ENCODE measurements at places on chromosomes 11 and 22.

GRCh38 chr22:46869329-46869728 is 106.9 kb downstream of the TBC1D22A start:
- no peak for DNase-seq

DNA sequence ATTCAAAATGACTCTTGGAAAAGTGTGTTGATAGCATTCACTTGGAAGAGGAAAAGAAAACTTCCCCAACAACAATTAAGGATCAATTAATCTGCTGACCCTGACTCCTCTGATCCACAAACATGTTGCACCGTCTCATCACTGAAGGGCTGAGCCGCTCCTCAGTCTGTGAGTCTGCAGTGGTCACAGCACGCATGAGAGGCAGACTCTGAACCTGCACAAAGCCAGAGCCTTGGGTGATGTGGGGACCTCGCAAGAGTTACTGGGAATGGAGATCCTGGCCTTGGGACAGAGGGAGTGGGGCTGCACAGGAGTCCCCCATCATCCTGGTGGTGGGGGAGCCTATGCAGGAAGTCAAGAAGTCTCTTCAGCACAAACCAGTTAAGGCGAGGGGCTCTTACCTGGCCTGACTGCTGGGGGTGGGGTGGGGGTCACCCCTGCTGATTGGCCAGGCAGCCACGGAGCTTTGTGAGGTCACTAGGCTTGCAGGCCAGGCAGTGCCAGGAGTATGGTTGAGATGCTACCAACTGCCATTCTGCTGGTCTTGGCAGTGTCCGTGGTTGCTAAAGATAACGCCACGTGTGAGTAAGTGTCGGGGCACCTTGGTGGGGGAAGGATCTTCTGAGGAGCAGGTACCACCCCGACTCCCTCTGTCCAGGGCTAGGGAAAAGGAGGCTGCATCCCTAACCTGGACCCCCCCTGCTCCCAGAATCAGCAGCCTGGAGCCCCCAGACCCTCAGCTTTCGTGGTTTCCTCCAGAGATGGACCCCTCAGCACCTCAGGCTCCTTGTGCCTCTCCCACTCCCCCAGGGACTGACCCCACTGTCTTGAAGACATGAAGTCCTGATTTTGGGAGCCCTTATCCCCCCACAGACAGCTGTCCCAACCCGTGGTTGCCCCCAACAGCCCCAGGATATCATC is at the start of gene ACR:
Gene ACR, plus strand, starts transcription at position 477 of the 921 bp plus-strand sequence. Its CDS starts 32 bp downstream, at position 509.
- DNase-seq, result no peak

DNA sequence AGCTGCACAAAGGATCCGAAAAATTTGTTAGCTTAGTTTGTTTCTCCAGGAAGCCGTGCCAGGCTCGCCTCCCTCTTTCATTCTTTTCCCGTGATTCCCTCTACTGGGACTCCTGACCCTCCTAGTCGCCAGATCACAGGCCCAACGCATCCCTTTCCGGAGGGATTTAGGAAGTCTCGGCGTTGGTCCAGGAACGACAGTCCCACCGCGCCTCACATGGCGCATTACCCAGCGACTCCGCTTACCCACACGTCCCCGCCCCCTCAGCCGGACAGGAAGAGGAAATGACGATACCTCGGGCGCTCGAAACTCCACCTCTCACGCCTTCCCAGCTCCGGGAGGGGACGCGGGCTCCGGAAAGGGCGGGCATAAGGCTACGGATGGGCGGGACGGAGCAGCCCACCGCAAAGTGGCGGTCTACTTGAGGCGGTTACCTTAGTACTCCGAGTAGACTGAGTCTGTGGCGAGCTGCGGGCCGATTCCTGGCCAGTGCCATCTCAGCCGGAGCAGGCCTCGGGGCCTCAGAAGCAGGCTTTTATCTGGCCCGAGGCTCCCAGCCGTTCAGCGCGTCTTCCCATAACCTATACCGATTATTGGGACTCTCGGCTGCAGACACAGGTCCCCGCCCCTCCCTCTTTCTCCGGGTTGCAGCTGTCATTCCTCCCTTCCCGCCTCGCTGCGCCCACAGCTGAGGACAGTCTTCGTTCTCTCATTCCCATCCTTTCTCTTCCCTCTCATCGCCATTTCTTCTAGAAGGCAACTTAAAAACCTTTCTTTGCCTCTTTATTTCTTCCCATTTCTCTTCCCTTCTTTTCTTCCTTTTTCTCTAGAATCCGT is at the start of gene CCDC15:
Gene CCDC15, plus strand, starts transcription at position 450 of the 837 bp plus-strand sequence. CDS start 531 bp downstream, outside the sequence.
- peak; percentile 93 for DNase-seq

DNA sequence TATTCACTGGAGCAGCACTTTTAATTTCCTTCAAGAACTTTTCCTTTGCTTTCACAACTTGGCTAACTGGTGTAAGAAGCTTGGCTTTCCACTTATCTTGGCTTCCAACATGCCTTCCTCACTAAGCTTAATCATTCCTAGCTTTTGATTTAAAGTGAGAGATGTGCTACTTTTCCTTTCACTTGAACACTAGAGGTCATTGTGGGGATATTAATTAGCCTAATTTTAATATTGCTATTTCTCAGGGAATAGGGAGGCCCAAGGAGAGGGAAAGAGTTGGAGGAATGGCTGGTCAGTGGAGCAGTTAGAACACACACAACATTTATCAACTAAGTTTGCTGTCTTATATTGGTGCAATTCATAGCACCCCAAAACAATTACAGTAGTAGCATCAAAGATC is 24.6 kb upstream of the CCDC90B start:
- no peak for DNase-seq

GRCh38 chr11:75777461-75778110 is 9.0 kb downstream of the DGAT2 start:
- DNase-seq, result no peak

- DNase-seq, result no peak
Measured at GRCh38 chr11:8232849-8233606, 30.6 kb downstream of the LMO1 start.

GRCh38 chr11:48184452-48184851 is 32.2 kb upstream of the OR4B1 start:
- DNase-seq, result no peak

DNA sequence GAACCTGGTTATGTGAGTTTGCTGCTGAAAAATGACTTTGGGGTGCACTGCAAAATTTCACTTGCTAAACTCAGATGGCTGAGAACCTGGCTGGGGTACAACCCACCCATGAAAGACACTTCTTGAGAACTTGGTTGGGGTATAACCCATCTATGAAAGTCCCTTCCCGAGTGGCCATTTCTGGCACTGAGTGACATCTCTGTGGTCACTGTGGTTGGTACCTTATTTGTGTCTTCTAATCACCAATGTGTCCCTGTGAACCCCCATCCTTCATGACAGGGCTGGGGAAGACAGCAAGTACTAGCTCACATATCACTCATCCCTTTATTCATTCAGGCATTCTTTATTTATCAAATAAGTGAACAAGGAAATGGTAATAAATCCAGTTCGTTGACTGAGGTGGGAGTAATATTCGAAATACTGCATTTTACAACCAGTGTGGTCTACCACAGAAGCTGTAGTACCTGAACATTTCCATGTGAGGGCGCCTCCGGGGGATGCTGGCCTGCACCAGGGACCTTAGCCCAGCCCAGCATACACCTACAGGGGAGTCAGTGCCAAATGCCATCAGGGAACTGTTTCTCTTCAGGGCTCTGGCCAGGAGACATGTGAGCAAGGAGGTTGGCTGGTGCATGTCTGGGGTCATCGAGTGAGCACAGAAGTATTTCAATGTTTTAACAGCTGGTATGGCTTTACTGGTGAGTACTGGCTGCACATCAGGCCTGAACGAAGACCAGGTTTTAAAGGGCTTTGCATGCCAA is 122.1 kb downstream of the CSNK2A3 start:
- no peak for DNase-seq

DNA sequence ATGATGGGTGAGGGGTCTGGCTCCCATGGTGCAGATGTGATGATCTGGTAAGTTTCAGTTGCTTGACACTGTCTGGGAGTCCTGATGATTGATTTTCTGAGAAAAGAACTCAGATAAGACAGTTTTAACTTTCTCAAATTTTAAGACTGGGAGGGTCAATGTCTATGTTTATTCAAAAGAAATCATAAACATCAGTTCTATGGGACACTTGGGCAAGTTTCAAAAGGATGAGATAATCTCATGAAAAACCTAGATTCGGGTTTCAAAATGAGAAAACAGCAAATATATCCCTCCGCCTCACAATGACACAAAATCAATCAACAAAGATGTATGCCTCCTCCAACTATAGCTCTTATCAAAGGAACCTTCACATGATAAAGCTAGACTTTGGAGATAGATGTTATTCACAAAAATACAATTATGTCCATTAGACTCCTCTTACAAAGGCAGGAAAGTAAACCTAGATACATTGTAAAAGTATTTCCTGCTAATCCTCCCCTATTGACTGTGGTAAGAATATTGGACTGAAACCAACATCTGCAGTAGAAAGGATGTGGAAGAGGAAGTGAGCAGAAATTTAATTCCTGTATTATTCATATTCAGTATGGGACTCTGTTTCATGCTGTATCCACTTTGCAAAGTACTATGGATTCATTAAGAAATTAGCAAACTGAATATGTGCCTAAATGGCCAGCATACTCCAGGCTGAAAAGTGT is 21.6 kb downstream of the SVIP start:
- DNase-seq, result no peak

DNA sequence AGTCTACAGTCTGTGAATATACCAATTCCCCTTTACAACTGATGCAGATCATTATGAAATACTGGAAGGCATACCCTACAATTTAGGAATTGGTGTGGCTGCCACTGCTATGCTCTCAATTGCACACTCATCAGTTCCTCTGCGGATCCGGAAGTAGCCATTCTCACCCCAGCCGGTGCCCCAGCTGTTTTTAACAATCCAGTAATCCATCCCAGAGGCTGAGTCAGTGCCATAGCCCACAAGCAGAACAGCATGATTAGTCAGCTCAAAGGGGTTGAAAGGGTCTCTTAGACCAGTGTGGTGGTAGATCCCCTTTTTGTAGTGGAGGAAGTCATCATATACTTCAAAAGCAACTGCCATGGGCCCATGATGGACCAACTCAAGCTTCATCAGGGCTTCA is 43.6 kb downstream of the CTSC start:
- no peak for DNase-seq

- DNase-seq, result no peak
Measured at GRCh38 chr11:60263402-60263801, 17.1 kb upstream of the MS4A4A start.

- no peak for DNase-seq
Measured at GRCh38 chr11:103433386-103434072, 324.3 kb downstream of the DYNC2H1 start.

DNA sequence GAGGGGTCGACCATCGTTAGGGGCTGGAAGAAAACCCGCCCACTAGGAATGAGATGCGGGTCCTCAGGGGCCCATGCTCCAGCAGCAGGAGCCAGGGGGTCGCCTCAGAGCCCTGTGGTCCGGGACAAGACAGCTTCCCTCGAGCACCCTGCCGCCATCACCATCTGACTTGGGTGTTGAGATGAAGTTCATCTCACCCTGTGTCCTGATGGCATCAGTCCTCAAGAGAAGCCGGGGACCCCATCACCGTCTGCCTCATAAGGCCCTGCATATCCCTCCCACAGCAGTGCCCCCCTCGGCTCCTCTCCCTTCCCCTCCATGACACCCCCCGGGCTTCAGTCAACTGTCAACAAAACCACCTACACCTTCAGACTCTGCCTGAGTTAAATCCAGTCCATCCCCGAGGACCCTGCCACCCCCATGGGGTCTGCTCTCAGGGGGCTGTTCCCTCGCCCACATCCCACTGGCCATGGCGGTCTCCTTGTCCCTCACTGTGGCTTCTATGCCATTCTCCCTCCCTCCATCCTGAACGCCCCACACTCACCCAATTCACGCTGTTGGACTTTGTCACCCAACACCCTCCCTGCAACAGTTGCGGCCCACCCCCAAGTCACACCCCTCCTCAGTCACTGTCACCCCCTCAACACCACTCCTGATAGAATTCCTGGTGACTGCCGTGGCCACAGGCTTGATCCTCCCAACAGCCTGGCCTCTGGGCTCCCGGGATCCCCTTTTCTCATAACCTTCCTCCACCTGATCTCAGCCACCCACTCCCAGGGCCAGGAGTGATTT is 87.7 kb upstream of the RTL6 start:
- no peak for DNase-seq

DNA sequence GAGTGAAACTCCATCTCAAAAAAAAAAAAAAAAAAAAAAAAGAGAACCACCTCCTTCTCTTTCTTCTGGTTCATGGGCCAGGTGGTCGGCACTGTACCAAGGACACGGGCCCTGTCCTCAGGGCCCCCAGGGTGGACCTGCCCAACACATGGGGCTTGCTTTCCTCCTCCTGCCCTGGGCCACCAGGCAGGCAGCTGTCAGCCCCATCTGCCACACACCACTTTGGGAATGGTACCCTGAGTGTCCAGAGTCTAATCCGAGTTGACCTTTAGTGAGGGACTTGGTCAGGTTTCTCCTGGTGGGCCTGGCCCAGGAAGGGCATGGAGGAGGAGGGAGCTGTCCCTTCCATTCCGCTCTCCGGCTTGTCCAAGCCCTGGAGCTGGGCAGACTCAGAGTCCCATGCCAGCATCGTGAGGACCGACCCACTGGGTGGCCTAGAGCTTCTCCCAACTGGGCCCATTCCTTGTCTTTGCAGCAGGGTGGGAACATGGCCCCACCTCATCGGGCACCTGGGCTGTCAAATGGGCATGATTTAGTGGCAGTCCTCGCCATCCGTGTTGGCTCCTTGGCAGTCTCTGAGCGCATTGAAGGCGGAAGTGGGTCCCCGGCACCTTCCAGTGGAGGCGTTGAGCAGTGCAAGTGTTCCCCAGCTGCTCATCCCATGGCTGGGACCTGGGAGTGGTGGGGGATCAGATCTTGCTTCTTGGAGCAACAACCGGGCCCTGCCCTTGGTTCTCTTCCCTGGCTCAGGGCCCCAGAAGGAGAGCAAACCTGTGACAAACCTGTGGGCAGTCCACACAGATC is 94.8 kb downstream of the BCR start:
- no peak for DNase-seq

DNA sequence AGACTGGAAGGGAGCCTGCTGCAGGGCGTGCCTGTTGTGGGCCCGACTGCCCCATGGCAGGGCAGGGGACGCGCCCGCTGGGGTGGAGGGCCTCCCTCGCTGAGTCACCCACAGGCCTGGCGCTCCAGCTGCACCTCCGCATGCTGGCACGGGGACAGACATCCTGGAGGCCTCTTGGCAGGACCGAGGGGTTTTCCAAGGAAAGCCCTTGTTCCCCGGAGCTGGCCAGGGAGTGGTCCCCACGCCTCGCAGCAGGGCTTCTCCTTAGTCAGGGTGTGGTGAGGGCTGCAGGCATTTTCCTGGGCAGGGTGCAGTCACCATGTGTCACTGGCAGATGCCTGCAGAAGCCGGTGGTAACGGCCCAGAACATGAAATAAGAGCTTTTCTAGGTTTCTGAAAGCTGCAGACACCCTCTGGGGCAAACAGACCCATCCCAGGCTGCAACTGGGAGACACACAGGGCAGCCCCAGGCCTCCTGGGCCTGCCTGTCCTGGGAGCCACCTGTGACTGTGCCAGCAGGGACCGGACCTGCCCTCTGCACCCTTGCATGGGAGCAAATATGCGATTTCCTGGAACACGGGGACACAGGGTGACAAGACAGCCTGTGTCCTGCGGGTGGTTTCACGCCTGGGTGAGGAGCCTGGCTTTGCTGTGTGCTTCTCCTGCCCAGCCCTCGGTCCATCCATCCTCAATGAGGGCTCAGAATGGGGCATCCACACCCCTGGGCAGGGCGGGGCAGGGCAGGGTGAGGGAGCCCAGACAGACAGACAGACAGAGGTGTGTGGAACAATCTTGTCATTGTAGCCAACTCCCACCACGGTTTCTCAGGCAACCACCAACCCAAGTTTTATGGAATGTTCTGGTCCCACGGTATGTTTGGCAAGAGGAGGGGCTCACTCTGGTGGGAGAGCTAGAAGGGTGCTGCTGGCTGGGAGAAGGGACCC is 43.2 kb upstream of the FADD start:
- DNase-seq, result no peak

GRCh38 chr11:88886796-88887195 is 179.0 kb downstream of the GRM5 start:
- no peak for DNase-seq

Data from CD4-positive, alpha-beta T cell treated with Interleukin-1 beta for 1 hour (primary cell).